ENCODE measurements at places on chromosomes 3 and 15. TPM values are rescaled to one million over a fixed set of nuclear protein-coding genes. Genes with fewer than 3 reads are reported as not detected.

CKMT1A gene
- not detected for total RNA-seq

SLC15A2 gene
- 0.20 TPM for total RNA-seq

RAD51 gene
- 1.6 TPM for total RNA-seq

PLXND1 gene
- total RNA-seq, result 131 TPM

DNA sequence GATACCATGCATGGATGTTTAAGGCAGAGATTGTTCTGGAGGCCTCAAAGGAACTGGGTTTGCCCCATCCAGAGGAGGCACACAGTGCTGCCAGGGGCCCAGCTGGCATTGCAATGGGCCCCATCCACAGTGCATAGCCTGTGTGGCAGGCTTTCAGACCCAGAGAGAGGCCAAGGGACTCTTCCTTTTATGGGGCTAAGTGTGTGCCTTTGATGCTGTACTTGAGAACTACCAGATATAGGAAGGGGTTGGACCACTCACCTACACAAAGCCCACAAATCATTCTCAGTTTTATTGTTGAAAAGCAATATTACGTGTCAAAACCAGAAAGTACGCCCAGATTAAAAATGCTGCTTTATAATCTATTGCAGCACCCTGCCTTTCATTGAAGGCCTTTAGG lies 134.9 kb downstream of the EPHB1 start:
- DNase-seq, result no peak

DNA sequence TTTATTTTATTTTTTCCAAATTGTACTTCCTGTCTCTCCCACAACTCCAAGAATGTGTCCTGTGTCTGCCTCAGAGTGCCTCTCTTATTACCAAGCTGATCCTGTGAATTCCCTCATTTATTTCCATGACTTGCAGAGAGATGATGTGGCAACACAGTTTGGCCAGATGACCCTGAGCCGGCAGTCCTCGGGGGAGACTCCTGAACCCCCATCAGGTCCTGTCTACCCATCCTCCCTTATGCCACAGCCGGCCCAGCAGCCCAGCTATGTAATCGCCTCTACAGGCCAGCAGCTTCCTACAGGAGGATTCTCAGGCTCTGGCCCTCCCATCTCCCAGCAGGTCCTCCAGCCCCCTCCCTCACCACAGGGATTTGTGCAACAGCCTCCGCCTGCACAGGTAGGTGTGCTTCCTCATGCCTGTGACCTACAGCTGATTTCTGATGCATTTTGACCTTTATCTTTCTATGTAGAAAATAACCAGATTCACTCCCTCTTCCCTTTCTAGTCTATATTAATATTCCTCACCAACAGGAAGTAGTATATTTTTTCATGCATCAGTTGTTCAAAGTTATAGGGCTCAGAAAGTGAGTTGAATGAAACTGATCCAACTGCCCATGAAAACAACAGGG lies 100.0 kb downstream of the ARPP21 start:
- no peak for DNase-seq

DNA sequence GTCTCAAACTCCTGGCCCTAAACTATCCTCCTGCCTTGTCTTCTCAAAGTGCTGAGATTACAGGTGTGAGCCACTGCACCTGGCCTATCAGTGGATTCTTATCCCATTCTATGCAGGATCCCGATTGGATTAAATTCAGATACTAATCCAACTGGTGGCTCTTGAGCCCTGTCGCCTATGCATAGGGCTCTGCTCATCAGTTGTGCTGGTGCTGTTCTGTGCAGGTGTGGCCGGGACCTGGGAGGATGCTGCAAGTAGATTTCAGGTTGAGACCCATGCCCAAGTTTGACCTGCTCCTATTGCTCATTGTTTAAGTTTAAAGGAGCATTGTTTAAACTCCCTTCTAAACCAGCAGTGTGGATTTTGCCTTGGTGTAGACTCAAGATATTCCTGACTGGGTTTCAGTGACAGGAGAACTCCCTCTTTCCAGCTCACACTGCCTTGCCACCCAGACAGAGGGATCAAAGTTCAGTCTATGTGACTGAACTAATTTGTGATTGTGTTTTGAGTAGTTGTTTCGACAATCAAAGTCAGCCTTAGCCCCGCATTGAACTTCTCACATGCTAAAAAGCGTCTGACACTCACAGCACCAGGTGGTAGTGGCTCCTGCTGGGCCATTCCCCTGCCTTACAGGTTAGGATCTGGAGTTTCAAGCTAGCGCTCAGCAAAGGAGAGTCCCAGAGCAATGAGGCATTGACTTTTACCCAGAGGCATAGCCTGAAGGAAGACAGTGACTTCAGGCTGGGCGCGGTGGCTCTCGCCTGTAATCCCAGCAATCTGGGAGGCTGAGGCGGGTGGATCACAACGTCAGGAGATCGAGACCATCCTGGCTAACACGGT lies 45.0 kb upstream of the PIK3CB start:
- no peak for DNase-seq

DNA sequence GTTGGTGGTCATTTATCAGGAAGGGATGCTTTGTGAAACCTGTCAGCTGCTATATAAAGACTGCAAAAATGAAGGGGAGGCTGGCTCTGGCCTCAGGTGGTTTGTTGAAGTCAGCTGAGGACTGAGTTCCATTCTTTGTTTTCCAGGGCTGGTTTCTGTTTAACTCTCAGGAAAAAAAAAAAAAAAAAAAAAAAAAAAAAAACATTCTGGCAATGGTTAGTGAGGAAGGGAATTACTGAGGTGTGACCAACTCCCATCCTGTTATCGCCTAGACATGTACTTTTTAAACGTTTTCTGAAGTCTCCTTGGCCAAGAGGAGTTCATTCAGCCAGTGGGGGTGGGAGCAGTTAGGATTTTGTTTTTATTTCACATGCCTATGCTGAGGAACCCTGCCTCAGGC lies 316.3 kb downstream of the OXSM start:
- DNase-seq, result no peak

DNA sequence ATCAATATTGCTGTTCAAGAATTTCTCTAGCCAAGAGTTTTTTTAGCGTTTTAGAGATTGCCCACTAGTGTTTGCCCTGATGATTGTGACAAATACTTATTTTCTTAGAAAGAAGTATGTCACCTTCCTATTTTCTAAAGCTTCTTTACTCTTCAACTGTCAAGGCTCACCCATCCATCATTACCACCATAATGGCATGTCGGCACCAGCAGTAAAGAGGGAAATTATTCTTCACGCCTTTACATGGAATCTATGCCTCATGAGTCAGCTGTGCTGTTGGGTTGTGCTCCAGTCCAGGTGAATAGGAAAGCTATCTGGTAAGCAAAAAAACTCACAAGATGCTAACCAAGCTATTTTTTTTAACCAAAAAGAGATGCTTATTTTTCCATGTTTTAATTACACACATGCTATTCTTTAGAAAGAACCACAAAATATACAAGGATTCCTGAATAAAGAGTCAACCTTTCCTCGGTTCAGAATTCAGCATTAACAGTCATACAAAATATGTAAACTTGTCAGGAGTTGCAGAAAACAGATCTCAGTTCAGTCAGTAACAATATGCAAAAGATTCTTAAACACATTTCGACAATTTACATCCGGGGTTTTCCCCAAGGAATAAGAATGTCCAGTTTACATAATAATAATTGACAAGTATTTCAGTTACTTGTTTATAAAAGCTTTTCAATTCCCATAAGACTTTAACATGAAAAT lies 128.0 kb downstream of the ATP8B4 start:
- no peak for DNase-seq

DNA sequence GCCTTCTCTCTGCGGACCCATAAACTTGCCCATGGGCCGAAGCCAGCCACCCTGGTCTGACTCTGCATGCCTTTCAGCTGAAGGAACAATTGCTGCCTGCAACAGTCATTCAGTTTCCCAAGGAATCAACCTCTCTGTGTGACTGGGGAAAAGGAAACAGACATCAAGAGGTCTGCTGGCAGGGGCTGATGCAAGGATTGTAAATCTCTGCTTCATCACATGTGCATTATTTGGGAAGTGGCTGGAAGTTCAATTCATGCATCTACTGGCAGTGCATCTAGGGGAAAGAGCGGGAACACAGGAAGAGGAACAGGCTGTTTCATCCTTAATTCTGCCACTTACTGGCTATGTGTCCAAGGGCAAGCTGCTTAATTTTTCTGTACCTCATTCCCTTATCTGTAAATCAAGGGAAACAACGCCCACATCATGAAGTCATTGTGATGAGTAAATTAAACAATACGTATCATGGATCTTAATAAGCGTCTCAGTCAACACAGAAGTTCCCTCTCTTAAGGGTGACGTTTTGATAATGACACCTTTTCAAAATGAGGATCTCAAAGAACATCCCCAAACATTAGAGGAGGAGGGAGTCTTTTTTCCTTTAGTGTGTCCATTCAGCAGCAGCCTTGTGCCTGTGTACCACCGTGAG lies 17.4 kb upstream of the ADPGK start:
- no peak for DNase-seq

DNA sequence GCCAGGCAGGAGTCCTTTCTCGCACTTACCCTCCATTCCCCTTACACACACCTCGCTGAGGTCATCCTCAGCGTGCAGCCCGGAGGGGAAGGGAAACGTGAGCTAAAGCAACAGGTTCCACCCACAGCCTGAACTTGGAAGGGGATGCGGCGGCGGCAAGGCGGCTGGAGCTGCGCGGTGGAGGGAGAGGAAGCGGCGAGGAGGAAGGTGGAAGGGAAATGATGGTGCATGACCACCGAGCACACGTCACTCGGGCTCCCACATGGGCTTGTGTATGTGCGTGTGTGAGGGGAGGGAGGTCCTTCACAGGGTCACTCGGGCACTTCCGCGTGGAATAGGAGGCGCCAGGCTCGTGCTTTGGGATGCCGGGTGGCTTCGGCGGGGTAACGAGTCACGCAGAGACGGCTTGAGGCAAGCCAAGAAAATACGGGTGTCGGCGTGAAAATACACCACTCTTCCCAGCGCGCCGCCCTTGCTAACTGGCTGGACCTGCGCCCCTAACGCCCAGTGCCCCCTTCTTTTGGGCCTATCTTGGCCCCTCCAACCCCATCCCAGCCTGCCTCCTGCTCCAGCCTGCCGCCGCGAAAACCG lies 225.5 kb upstream of the IL12A start:
- peak; percentile 97 for DNase-seq

DNA sequence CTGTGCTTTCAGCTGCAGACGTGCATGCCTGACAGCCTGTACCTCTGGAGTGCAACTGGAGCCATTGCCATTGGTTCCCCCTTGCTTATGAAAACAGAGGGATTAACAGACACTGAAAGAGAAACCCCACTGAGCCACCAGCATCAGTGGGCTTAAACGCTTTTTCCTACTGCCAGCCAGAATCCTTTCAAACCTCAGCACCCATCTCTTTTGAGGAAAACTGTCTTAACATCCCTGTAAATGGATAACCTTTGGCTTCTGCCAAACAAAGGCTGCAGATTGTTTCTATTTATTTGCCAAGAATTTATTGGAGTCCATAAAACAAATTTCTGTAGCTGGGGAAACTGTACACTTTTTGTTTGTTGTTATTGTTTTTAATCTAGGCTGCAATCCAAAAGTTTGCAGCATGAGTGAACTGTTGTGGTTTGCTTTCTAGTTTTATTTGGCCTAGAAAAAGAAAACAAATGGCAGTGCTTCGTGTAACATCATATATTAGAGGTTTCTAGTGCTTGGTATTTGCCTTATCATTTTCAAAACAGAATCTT lies 369.2 kb upstream of the IL12A start:
- DNase-seq, result peak; percentile 6

GRCh38 chr15:40470423-40471104 lies at the start of gene CHST14:
CHST14 (plus strand) TSS chr15:40470984; CDS start chr15:40471214, 230 bp downstream.
- peak; percentile 36 for DNase-seq

- DNase-seq, result peak; percentile 63
These were observed 13.7 kb upstream of the PARP6 start for GRCh38 chr15:72285927-72286516.

GRCh38 chr15:68782589-68783161 lies 38.0 kb downstream of the ANP32A start:
- no peak for DNase-seq

- DNase-seq, result no peak
These were observed 382.6 kb downstream of the SOX2 start for GRCh38 chr3:182094321-182094720.

All from lung microvascular endothelial cell (primary cell).